Activated naive CD4-positive, alpha-beta T cell treated with anti-CD3 and anti-CD28 coated beads, Interleukin-2, amount 50 U/mL, for 72 hours (primary cell): ENCODE measurements at places on chromosomes 5 and 9. TPM values are rescaled to one million over a fixed set of nuclear protein-coding genes. Genes with fewer than 3 reads are reported as not detected.

GRCh38 chr9:73916016-73916673 is 581.0 kb upstream of the RORB start:
- DNase-seq = no peak

GRCh38 chr5:127988146-127988760 is 95.3 kb upstream of the SLC12A2 start:
- no peak for DNase-seq

DNA sequence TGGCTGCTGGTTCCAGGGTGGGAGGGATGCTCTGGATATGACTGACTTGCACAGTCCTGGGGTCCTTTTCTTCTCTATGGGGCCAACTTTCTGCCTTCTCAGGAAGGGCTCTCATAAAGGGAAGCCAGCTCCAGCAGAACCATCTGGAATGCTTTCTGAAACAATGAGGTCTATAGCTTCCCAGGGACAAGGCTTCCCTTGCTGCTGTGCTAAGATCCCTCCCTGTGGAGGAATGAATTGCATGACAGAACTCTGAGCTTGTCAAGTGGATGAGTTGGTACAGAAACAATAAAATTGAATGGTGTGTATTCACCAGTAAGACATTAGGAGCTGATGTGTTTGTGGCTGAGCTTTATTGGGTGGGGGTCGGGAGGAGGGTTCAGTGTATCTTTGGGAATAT is 19.8 kb downstream of the CKMT2 start:
- no peak for DNase-seq

GRCh38 chr5:14417276-14417730 is 164.3 kb upstream of the OTULINL start:
- no peak for DNase-seq

SLC24A2 gene
- 0.05 TPM for total RNA-seq

DNA sequence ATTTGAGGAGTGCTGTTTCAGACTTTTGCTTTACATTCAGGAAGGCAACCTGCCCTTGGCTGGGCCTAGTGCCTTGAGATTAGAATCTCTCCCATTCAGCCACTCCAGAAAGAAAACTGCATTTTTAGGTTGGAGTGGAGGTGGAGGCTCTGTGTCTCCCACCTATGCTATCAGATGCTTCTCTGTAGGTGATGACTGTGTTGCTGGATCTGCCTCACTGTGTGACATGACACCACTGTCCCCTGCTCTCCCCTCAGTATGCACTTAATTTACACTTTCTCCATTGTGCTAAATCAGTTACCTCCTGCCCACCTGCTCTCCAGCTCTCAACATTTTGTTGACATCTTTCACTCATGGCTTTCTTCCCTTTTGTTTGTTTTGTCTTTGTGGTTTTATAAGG is 265.8 kb downstream of the TENT4A start:
- no peak for DNase-seq

MRPL36 gene
- 60.4 TPM for total RNA-seq

- no peak for DNase-seq
Measured at GRCh38 chr5:55657443-55657842, 54.7 kb downstream of the SLC38A9 start.

- no peak for DNase-seq
Measured at GRCh38 chr9:136204838-136205706, at the start of gene LHX3. Gene LHX3, minus strand, starts transcription at chr9:136205128. Its CDS starts 116 bp downstream, at chr9:136205012.

- DNase-seq = no peak
Measured at GRCh38 chr5:102700916-102701315, 54.2 kb upstream of the PAM start.

DNA sequence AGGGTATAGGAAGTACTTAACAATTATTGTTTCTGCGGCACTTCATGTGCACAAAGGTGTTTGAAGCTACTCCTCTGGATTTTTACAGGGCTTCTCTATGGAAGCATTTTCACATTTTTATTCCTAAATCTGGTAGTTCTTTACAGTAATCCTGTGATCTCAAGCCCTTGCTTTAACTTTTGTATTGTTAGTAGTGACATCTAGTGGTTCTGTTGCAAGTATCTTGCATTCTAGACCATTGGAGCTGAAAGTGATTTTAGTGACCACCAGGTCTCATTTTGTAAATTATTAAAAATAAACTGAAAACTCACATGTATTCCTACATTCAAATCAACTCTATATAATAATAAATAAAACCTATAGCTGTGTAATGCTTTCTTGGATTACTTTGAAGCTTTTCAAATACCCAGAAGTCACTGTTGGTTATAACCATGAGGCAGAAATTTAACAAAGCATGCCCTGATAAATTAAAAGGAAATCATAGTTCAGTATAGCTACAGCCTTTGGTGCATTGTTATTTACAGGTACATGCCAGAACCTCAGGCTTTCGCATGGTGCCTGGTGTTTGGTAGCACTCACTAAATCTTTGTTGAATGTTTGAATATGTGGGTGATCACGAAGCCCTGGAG is 18.9 kb downstream of the RPS23 start:
- no peak for DNase-seq

PCDHB7 gene
- total RNA-seq = not detected

DNA sequence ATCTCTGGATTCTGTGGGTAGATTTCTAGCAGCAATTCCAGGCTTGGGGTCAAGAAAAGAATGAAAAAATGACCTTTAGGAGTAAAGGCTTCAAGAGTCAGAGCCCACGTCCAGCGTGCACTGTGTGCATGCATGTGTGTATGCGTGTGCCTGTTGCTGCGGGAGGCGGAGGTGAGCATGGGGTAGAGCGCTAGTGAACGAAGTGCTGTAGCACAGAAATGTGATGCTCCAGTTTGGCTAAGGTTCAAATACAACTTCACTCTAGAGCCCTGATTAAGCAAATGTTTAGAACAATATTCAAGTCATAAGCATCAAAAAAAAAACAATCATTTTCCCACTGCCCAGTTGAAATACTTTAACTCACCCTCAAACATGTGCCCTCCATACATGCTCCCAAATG is 403.9 kb downstream of the ZNF608 start:
- DNase-seq = no peak

DNA sequence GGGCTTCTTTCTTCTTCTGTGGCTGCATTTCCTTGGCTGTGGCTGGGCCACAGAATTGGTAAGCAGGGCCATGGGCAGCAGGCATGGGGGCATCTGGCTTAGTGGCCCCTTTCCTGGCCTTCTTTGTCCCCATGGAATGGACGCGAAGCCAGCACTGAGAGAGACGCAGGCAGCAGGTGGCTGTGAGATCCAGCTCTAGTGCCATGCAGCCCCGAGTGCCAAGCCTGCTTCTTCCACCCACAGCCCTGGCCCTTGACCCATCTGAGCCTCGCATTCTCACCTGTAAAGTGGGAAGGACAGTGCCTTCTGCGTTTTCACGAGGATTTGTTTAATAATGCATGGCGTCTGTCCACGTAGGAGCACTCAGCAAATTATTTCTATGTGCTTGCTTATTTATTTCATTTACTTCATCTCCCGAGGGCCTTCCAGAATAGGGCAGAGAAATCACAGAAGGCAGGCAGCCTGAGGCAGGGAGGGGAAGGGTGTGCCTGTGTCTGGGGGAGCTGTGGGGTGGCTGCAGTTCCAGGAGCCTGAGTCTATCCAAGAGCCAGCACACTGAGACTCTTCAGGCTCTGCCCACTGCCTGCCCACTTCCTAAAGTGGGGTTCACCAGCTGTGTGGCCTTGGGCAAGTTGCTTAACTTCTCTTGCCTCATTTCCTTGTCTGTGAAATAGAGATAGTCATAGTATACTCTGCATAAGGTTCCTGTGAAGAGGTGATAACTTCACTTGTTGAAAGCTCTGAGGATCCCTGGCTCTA is 55.2 kb downstream of the NTNG2 start:
- no peak for DNase-seq

GRCh38 chr5:115577741-115578140 is 24.5 kb downstream of the TICAM2 start:
- DNase-seq = no peak

GRCh38 chr9:118362123-118362522 is 657.9 kb downstream of the TLR4 start:
- no peak for DNase-seq

DNA sequence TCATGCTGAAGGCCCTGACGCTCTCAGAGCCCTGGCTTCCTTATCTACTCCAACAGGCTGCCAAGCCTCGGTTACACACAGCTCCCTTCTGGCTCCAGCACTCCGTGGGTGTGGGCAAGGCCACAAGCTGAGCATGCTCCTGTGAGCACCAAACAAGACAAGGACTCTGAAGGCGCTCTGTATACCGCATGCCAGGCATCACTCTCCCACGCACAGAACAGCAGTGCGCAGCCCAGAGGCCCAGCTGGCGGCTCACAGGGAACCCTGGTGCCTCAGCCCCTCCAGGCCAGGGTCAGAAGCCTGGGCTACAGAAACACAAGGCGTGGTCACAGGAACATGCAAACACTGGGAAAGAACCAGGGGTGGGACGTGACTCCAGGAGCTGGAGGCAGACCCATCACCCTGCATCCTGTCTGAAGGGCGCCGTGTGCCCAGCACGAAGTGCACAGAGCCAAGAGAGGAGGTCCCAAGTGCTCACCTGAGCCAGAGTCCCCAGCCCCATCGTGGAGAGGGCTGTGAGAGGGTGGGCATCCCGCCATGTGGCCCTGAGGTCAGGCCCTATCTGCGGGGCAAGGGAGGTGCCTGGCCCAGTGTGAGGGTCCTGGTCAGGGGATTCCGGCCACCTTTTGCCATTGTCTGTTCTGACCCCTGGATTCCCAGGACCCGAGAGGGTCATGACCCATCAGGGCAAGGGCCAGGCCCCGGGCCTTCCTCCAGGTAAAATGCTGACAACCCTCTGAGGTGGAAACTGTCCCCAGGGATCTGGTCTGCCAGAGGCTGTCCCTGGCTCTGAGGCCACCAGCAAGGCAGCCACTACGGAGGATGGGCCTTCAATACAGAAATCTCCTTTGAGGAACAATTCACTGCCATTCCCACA is 54.7 kb downstream of the COL23A1 start:
- DNase-seq = no peak

- DNase-seq = no peak
Measured at GRCh38 chr5:73942783-73943182, 316.8 kb downstream of the ARHGEF28 start.

DIPK1B gene
- total RNA-seq = not detected

RNF38 gene
- total RNA-seq = 31.6 TPM

SLCO6A1 gene
- not detected for total RNA-seq

DNA sequence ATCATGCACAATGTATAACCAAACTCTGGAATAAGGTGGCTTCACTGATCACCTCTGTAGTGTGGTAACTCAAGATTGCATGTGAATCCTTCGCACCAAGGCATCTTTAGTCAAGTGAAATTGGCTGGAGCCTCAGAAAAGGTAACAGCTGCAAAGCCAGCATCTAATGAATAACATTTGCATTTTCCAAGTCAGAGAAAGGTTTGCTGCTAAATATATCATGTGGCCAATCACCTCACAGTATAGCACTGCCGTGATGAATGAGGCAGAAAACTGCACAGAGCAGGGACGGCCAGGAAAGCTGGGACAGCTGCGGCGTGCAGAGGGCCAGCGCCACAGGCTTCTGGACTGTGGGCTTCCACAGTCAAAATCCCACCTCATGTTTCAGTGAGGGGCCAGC is 18.5 kb downstream of the MRPS27 start:
- DNase-seq = no peak

TNFSF15 gene
- total RNA-seq = 0.43 TPM

OR1Q1 gene
- 0.35 TPM for total RNA-seq

GRCh38 chr9:19229595-19230354 is 718 bp upstream of the DENND4C start:
- DNase-seq = peak; percentile 65

DNA sequence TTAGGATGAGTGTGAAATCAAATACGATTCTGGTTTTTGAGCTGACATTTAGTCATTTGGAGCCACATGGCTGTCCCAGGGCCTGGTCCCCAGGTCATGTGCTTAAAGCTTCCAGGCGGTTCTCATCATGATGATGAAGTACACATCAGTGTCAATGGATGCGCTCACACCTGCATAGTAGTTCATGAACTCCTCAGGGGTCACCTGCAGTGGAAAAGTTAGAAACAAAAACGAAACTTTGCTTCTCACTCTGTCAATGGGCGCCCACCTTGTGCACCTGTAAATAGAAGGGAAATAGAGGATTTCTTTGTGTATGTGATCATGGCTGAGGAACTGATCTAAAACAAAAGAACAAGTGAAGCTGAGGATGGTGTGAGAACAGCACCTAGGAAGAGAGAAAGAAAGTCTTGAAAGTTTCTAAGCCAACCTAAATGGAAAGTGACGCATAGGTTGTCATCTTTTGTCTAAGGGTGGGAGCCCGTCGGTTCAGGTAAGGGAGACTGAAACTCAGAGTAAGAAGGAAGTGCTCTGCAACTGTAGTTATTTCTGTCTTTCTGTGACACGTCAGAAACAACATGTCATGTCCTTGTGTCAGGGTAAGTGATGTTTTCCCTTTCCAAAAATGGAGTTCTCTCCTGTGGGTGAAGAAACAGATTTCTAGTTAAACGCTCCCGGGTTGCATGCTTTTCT is 33.8 kb downstream of the CAPSL start:
- DNase-seq = peak; percentile 36

DNA sequence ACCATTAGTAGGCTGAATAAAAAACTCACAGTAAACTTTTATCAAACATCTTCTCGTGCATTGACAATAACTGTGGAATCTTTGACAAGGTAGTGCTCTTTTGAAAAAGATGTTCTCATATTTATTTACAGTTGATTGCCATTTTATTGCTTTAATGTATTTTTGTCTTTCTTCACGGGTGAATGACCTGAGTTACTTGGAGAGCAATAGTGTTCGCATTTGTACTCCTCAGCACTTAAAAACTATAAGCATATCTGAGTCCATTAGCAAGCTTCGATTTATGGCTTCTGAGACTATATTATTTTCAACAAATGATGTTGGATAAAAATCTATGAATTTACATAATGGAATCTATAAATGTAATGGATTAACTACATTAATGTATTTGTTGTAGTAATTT is 1012.3 kb downstream of the CDH9 start:
- no peak for DNase-seq

HAVCR1 gene
- total RNA-seq = 0.72 TPM

DNAI1 gene
- total RNA-seq = 0.61 TPM

CDKN2B gene
- 0.09 TPM for total RNA-seq

- peak; percentile 77 for DNase-seq
Measured at GRCh38 chr9:126805554-126806262, 868 bp downstream of the ZBTB43 start.

SPATA31A3 gene
- total RNA-seq = not detected

GRCh38 chr5:143402553-143403333 is 743 bp downstream of the NR3C1 start:
- DNase-seq = peak; percentile 50

DNA sequence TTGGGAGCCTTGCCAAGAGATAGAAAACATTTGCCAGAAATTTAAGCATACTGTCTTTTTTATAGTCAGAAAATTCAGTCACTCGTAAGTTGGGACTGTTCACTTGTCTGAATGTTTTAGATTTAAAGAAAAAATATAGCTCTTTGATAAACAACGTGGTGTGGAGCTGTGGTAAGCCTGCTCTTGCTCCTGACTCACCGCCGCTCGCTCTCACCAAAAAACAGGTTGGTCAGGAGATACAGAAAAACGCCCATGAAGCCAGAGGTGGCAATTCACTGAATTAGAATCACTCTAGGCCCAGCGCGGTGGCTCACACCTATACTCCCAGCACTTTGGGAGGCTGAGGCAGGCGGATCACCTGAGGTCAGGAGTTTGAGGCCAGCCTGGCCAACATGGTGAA is 6.2 kb downstream of the LNPEP start:
- no peak for DNase-seq
